ENCODE measurements at places on chromosomes 16 and 17. TPM values are rescaled to one million over a fixed set of nuclear protein-coding genes. Genes with fewer than 3 reads are reported as not detected.

DNA sequence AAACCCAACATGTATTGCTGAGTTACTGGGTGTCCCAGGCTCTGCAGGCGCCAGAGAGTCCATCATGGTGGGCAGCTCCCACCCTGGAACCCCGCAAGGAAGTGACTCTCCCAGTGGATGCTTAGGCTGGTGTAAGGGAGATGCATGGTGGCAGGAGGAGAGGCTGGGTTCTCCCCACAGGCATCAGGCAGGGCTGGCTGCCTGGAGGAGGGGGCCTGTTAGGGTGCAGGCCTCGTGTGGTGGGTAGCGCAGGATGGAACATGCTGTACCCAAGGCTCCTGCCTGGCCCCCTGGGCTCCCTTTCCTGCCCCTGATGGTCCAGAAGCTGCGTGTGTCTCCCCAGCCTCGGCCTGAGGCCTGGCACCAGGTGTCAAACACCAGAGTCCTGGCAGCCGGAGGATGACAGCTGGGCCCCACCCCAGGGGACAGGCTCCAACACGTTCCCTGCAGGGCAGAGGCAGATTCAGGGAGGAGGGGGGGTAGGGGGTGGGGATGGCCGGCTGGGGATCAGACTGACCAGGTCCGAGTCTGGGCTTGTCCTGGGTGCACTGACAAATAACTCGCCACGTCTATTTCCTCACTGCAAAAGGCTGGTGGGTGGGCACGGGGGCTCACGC, 40.2 kb upstream of the CIBAR2 start:
- no peaks in the 10 kb centered on the region for H3K4me1 ChIP-seq
- no peaks in the 10 kb centered on the region for H3K36me3 ChIP-seq
- no peaks in the 10 kb centered on the region for H3K27me3 ChIP-seq
- no peak overlapping the region for H3K4me3 ChIP-seq

DNA sequence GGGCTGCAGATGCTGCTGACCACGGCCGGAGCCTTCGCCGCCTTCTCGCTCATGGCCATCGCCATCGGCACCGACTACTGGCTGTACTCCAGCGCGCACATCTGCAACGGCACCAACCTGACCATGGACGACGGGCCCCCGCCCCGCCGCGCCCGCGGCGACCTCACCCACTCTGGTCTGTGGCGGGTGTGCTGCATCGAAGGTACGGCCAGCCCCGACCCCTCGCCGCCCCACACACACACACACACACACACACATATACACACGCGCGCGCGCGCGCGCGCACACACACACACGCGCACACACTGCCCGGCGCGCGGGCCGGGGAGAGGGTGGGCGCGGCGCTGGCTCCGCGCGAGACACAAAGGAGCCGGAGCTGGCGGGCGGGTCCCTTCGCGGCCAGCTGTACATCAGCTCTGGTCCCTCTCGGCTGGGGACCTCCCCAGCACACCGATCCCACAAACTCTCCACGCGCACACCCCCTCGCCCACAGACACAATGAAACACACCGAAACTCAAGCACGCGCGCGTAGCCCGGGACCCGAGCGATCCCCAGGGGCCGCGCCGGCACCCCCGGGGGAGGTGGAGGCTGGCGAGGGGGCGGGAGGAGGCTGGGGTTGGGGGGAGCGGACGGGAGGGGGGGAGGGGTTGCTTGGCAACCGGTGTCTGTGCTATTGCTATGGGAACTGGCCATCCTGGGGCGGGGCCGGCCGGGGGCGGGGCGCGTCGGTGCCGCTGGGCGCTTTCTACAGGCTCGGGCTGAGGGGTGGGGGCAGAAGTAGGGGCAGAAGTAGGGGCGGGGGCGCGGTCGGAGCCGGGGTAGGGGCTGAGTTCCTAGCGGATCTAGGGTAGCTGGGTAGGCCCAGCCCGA, 658 bp downstream of the CACNG4 start:
- no peak overlapping the region for H3K27ac ChIP-seq
- DNase-seq = no peak
- H3K36me3 ChIP-seq = no peaks in the 10 kb centered on the region
- H3K27me3 ChIP-seq = peaks cover 14% of the 10 kb centered on the region

- no peaks in the 10 kb centered on the region for H3K27me3 ChIP-seq
- no peak for DNase-seq
- no peak overlapping the region for H3K27ac ChIP-seq
- no peaks in the 10 kb centered on the region for H3K4me1 ChIP-seq
- no peaks in the 10 kb centered on the region for H3K36me3 ChIP-seq
Observed at GRCh38 chr17:73340093-73340596, 28.3 kb upstream of the CDC42EP4 start.

DNA sequence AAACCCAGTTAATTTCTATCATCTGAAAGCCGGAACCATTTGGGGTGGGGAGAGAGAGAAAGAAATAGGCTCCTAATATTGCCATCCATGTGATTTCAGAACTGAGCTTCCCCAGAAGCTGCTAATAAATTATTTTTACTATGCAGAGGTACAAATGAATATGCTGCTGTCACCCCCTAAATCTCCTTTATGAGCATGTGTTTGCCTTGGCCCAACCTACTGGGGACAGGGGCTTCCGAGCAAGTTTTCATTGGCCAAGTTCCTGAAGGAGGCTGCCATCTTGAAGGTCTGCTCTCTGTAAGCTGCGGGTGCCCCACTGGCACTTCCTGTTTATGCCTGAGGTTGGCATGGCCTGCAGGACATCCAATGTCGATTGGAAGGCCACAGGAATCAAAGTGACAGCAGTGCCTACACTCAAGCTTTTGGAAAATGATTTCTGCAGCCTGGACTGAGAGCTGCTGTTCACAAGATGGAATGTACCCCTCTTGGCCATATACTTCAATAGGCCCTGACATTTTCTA, 194.7 kb downstream of the XYLT1 start:
- no peaks in the 10 kb centered on the region for H3K36me3 ChIP-seq
- H3K4me3 ChIP-seq = no peak overlapping the region
- H3K27me3 ChIP-seq = no peaks in the 10 kb centered on the region
- DNase-seq = no peak
- H3K4me1 ChIP-seq = peaks cover 33% of the 10 kb centered on the region

DNA sequence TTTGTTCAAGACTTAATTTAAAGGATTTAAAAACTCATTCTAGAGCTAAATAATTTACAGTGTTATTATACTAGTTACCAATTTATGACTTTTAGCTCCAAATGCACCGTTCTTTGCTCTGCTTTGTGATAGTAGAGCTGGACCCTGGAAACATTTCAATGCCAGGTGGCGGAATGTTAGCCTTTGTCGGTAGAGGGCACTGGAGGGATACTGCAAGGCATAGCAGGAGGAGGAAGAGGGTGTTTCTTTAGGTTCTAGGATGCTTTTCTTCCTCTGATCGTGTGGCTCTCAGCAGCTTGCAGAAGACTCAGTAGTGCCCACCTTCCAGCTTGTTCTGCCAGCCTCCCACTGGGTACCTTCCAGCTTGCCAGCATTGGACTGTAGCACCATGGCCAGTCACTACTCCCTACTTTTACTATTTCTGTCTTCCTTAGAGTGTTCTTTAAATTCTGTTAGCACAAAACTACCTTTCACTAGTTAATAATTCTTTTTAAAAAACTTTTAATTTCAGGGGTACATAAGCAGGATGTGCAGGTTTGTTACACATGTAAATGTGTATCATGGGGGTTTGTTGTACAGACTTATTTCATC, 325.3 kb downstream of the UTP18 start:
- no peak overlapping the region for H3K27ac ChIP-seq
- H3K27me3 ChIP-seq = no peaks in the 10 kb centered on the region
- no peak overlapping the region for H3K4me3 ChIP-seq

DNA sequence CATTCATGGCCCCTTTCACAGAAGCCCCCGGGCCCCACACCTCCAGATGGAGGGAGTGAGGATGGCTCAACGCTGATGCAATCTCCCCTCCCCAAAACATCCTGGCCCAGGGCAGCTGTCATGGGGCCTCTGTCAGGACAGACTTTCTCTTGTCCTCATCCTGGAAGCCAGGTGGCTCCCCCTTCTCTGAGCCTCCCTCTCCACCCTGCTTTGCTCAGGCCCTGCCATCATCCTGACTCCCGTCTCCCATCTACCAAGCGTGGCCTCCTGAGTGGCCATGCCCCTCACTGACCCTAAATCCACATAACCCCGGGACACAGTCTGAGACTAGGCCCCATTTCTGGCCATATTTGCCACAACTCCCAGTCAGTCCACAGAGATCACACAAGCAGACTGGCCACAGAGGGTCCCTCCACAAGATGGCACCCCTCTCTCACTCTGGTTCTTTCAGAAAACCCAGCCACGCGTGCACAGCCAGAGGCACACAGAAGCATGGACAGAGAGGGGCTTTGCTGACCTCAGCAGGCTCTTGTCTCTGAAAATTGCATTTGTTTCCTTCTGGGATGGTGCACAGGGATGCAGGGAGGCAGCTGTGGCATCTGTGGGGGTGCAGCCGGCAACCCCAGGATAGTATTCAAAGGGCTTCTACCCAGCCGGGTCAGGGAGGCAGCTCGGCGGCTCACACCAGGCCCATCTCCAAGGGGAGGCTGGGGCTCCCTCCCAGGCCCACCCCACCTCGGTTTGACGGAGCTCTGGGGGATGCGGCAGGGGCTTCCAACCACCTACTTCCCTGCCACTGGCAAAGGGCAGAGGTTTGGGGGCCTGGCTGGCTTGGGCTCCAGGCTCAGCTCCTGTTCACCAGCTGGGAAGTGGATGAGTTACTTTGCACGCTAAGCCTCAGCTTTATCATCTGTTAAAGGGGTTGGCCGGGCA, 16.9 kb downstream of the DOC2B start:
- no peaks in the 10 kb centered on the region for H3K27me3 ChIP-seq
- H3K4me1 ChIP-seq = no peaks in the 10 kb centered on the region
- H3K36me3 ChIP-seq = no peaks in the 10 kb centered on the region
- DNase-seq = no peak

GRCh38 chr16:49842972-49843371, 12.9 kb downstream of the ZNF423 start:
- no peak for DNase-seq
- no peaks in the 10 kb centered on the region for H3K4me1 ChIP-seq
- H3K36me3 ChIP-seq = no peaks in the 10 kb centered on the region
- H3K4me3 ChIP-seq = no peak overlapping the region
- H3K27me3 ChIP-seq = no peaks in the 10 kb centered on the region

AOC2 gene
- 0.67 TPM for total RNA-seq

TRPV2 gene
- total RNA-seq = 10.7 TPM

ATP2A1 gene
- total RNA-seq = 0.20 TPM

FBXW10B gene
- 0.24 TPM for total RNA-seq

All from pancreas (tissue), 10 donors.